ENCODE measurements at places on chromosomes 16 and 17. TPM values are rescaled to one million over a fixed set of nuclear protein-coding genes. Genes with fewer than 3 reads are reported as not detected.

SPNS1 gene
- total RNA-seq = 14.8 TPM

DNA sequence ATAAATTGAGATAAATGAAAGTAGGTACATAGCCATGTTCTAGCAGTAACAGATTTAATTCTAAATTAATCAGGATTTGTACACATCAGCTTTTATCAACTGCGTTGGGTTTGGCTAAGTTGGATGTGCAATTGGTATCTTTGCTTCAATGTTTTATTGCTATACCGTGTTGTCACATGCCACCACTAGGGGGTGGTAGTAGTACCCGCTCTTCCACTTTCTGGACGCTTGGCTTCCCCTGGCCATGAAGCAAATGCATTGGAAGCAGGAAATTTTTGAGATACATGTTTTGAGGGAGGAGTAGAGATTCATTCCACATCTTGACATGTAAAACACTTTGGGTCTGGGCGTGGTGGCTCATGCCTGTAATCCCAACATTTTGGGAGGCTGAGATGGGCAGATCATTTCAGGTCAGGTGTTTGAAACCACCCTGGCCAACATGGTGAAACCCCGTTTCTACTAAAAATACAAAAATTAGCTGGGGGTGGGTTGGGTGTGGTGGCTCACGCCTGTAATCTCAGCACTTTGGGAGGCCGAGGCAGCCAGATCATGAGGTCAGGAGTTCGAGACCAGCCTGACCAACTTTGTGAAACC, 58.6 kb downstream of the EMP2 start:
- peak; percentile 88 for DNase-seq

DNA sequence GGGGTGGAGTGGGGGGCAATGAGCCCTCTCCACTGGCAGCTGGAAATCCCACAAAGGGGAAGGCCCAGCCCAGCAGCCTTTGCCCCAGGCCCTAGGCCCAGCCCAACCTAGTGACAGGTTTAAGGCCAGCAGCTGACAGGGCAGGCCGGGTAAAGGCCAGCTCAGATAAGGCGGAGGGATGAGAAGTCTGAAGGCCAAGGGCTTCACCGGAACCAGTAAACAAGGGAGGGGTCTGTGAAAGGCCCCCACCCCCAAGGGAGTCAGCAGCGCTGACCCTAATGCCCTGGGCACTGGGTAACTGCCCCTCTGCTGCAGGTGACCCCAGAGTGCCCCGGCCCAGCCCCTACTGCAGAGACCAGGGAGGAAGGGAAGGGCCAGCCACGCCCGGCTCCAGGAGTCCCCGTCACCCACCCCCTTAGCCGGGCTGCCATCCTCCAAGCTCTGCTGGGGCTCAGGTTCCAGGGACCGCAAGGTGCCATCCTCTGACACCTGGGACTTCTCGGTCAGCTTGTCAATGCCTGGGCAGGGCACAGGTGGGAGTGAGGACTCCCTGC, 17.5 kb downstream of the OTOP3 start:
- no peak for DNase-seq

ACSM3 gene
- total RNA-seq = 4.4 TPM

- no peak for DNase-seq
Measured at GRCh38 chr17:37261286-37261685, 114.5 kb upstream of the C17orf78 start.

All from tongue (tissue), 3 donors.